Urinary bladder (tissue), 4 donors: ENCODE measurements at places on chromosomes 4 and X. TPM values are rescaled to one million over a fixed set of nuclear protein-coding genes. Genes with fewer than 3 reads are reported as not detected.

Gene PPP1R2C
- total RNA-seq: not detected

Gene SPANXC
- not detected for total RNA-seq

Gene HTR2C
- 3.4 TPM for total RNA-seq

Gene DUSP9
- total RNA-seq: 0.63 TPM

Gene EFHC2
- 6.1 TPM for total RNA-seq

Gene BGN
- 57.7 TPM for total RNA-seq

Gene SLC6A14
- total RNA-seq: 0.58 TPM

Gene PPBP
- 6.5 TPM for total RNA-seq

Gene SSX4B
- total RNA-seq: not detected
